ENCODE measurements at places on chromosomes 7 and 10.

- DNase-seq = no peak
These were observed 48.5 kb downstream of the NXPH1 start for GRCh38 chr7:8481752-8482446.

DNA sequence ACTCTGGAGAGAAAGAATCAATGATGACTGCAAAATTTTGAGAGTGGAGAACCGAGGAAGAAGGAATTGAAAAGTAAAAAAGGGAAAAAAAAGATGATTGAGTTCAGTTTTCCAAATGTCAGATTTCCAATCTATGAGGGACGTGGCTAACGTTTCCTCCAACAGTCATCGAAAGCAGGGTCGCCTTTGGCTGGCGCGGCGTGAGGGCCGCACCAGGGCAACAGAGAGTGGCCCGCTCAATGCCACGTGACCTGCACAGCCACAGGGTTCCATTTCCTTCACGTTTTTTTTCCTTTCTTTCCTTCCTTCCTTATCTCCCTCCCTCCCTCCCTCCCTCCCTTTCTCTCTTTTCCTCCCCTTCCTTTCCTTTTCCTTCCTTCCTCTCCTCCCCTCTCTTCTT lies 101.9 kb downstream of the WDR37 start:
- no peak for DNase-seq

GRCh38 chr7:44998153-44998871 lies 1.7 kb upstream of the CCM2 start:
- DNase-seq = no peak

DNA sequence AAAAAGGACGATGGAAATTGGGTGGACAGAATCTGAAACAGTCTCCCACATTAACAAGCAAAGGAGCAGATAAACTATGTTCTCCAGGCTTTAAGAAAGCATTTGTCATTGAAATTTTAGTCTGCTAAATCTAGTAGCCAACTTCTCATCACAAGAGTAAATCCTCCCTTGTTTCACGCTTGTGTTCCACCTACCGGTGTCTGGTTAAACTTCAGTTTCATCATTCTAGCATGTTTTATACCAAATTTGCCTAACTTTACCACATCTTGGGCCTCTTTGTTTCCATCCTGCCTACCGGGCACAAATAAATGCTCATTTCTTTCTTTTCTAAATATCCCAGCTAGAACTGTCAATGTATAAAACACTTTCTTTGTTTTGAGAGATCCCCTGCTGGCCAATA lies 5.8 kb downstream of the LIPA start:
- no peak for DNase-seq

DNA sequence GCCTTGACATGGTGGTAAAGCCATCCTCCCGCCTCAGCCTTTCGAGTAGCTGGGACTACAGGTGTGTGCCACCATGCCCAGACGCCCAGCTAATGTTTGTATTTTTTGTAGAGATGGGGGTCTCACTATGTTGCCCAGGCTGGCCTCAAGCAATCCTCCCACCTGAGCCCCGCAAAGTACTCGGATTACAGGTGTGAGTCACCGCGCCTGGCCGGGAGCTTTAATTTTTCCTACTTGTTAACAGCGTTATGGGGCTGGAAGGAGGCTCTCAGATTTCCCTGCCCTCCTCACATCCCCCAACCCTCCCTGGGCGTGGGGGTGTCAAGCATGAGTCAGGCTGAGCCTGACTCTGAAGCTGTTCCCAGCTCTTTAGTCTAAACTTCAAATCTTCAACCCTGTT lies 8.3 kb downstream of the ALKBH4 start:
- DNase-seq = no peak

- no peak for DNase-seq
These were observed 23.7 kb downstream of the XPNPEP1 start for GRCh38 chr10:109899356-109900331.

DNA sequence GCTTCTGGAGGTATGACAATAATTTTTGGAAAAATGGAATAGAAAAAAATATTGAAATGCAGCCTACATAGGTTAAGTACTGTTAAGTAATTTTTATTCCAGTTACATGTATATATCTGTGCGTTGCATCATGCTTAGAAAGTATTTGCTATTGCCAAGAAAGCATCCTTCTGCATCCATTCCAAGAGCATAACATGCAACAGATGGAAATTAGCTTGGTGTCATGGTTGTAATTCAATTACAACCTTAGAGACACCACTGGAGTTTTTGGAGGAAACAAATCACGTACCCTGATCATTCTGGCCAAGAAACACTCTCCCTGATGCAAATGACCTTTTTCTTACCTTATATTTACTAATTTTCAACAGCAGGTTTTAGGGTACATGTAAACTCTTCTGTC lies 1.7 kb downstream of the AKR1B1 start:
- peak; percentile 55 for DNase-seq

DNA sequence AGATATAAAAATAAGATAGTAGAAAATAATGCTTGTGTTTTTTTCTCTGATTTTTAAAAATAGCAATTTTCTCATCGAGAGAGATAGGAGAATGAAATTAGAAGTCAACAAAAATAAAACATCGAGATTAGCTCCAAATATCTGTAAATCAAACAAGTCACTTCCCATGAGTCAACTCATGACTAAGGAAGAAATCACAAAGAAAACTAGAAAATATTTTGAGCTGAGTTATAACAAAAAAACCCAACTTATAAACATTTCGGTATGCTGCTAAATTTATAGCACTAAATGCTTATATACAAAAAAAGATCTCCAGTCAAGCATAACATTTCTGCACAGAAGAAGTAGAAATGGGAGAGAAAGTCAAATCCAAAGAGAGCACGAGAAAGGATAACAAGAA lies 140.1 kb downstream of the ITGA8 start:
- DNase-seq = no peak

DNA sequence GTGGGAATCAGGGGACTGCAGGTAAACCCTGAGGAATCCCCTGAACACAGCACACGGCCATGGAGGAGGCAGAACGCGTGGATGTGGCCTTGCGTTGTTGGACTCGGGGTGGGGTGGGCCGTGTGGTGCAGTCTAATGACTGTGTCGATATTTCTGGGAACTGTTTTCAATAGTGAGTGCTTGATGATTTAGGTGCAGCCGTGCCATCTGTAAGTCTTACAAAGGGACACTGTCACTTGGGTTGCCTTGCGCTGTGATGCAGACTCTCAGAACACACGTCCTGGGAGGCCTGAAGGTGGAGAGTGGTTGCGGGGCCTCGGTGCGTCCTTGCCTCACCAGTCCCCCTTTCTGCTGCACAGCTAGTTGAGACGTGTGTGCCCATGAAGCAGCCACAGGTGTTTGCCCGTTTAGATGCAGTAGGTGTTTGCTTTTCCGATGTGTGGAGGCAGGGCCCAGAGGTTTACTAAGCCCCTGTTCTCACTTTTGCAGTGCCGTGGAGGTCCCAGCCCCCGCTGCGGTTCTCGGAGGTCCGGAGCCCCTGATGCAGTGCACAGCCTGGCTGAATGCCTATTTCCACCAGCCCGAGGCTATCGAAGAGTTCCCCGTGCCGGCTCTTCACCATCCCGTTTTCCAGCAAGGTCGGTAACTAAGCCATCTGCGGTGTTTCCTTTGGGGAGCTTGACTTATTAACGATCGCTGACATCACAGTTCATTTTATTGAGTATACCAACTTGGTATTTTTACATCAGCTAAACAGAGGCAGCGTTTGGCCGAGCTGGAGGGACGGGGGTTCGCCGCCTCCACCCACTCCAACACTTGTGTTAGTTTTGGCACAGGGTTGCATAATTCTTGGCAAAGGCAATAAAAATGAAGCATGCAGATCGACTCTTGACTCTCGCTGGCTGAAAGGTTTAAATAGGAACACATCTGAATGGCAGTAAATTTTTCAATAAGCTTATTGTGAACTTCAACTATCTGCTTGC lies 240.7 kb downstream of the MGMT start:
- peak; percentile 9 for DNase-seq

DNA sequence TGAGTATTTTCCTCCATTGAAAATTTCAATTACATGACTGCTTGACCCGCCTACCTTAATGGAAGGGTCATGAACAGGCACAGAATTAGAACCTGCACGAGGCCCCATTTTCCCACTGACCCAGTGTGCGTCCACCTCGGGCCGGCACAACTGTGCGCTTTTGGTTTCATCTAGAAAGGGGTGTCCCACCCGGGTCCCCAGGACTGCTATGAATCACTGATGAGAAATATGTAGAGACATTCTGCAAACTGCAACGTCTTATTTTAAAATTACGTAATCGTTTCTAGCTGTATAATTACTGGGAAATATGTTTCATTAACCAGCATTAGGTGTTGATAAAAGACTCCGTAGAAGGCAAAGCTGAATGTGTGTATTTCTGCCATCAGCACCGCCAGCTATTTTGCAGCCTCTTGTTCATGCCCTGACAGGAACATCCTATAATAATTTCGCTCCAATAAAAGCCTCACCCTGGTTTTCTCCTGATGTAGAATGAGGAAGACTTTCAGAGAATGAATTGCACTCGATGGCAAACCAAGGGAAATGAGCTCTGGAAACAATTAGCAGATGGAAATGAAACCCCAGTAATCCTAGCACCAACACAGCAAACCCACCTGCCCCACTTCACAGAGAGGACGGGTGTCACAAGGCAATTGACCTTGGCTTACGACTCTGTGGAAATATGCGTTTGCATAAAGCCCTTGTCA lies 562.1 kb downstream of the DNAJB6 start:
- no peak for DNase-seq

GRCh38 chr10:128062881-128063563 lies 63.2 kb downstream of the MKI67 start:
- no peak for DNase-seq

DNA sequence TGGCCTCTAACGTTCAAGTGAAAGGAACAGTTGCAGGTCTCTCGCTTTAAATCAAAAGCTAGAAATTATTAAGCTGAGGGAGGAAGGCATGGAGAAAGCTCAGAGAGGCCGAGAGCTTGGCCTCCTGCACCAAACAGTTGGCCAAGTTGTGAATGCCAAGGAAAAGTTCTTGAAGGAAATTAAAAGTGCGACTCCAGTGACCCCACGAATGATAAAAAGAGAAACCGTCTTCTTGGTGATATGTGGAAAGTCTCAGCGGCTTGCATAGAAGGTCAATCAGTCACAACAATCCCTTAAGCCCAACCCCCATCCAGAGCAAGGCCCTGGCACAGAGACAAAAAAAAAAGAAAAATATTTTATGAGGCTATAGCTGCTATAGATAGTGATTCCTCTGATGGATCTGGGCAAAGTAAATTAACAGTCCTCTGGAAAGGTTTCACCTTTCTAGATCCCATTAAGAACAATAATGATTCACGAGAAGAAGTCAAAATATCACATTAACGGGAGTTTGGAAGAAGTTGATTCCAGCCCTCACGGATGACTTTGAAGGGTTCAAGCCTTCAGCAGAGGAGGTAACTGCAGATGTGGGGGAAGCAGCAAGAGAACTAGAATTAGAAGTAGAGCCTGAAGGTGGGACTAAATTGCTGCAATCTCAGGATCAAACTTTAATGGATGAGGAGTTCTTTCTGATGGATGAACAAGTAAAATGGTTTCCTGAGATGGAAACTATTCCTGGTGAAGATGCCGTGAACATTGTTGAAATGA lies 42.5 kb upstream of the INPP5A start:
- no peak for DNase-seq
